ENCODE measurements at places on chromosomes 1 and 21. TPM values are rescaled to one million over a fixed set of nuclear protein-coding genes. Genes with fewer than 3 reads are reported as not detected.

The PDE9A gene
- total RNA-seq = not detected

DNA sequence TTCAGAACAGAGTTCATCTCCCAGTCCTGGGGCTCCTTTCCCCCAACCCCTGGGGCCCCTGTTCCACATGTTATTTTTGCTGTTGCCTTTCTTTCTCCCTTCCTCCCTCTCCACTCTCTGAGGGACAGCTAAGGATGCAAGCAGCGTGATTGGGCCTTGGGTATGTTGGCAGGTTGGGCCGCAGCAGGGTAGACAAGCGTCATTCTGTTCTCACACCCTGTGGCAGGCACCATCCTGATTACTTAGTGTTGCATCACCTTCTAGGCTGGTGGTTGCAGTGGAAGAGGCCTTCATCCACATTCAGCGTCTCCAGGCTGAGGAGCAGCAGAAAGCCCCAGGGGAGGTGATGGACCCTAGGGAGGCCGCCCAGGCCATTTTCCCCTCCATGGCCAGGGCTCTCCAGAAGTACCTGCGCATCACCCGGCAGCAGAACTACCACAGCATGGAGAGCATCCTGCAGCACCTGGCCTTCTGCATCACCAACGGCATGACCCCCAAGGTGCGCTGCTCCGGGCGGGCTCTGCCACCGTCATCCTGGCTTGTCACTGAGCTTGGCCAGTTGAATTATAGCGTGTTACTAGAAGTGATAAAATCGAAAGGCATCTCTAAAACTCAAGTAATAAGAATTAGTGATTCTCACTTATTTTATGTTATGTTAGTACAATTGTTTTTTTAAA is 43.4 kb downstream of the VANGL1 start:
- DNase-seq = no peak

DNA sequence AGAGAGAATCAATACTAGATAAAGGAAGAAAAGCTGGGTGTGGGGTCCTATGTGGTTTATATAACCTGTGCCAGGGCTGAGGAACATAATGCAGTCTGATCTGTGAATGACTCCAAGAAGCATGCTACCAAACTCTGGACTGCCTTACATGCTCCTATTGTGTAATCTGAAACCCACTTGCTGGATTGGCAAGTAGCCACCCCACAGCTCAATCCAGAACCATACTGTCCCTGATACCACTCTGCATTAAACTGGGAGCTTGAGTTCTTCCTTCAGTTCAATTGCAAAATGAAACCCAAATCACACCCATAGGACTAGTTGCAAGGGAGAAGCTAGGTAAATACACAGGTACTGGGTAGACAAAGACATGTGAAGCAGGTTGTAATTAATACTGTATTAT is 115.4 kb upstream of the NEGR1 start:
- no peak for DNase-seq

- DNase-seq = no peak
Measured at GRCh38 chr21:34924194-34924593, 124.9 kb downstream of the RUNX1 start.

The S100A7A gene
- not detected for total RNA-seq

GRCh38 chr21:46435786-46436227 is 22.9 kb upstream of the DIP2A start:
- DNase-seq = no peak

DNA sequence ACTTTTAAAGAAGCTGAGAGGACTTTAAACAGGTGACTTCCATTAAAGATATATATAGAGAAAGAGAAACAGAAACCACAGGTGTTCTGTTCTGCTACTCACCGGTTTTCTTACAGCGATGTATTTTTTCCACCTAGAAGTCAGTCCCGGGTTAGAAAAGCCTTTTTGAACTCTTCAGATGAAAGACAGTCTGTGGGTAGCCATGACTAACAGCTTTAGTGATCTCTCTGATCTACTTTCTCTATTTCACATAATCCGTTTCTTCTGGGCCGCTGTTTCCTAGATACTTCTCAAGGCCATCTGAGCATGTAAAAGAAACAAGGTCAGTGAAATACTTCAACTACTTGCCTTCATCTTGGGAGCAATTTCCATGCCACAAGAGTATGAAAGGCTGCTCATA is 25.1 kb downstream of the WDR64 start:
- no peak for DNase-seq
